Aortic smooth muscle cell (primary cell): ENCODE measurements at places on chromosomes 1 and 21. TPM values are rescaled to one million over a fixed set of nuclear protein-coding genes. Genes with fewer than 3 reads are reported as not detected.

The OXCT2 gene
- total RNA-seq = 0.99 and 5.4 TPM in 2 replicates

The CTSK gene
- 139 and 237 TPM in 2 replicates for total RNA-seq

The KRTAP12-2 gene
- total RNA-seq = not detected in 2 replicates

The SPATA17 gene
- 0.93 and 1.5 TPM in 2 replicates for total RNA-seq

The LEMD1 gene
- not detected in 2 replicates for total RNA-seq

The MARK1 gene
- total RNA-seq = 1.3 and 2.1 TPM in 2 replicates

The OPTC gene
- total RNA-seq = not detected in 2 replicates

The PDZK1IP1 gene
- total RNA-seq = not detected in 2 replicates

The AMY2B gene
- 10.0 and 10.6 TPM in 2 replicates for total RNA-seq

The CFAP107 gene
- total RNA-seq = not detected in 2 replicates

The ANGPTL3 gene
- not detected in 2 replicates for total RNA-seq

The MANEAL gene
- 0.99 and 2.2 TPM in 2 replicates for total RNA-seq

The CFAP126 gene
- total RNA-seq = not detected in 2 replicates

The SLC30A7 gene
- 28.4 and 33.4 TPM in 2 replicates for total RNA-seq

The PPIAL4G gene
- 0.06 TPM in 1 of 2 replicates, not detected in the other for total RNA-seq

The SPTA1 gene
- under 0.01 and 0.12 TPM in 2 replicates for total RNA-seq

The RXRG gene
- total RNA-seq = 0.13 TPM in 1 of 2 replicates, not detected in the other

The NRDC gene
- total RNA-seq = 64.2 and 74.0 TPM in 2 replicates

The SYCP1 gene
- total RNA-seq = not detected in 2 replicates

The KCNA3 gene
- total RNA-seq = not detected in 2 replicates

The YTHDF2 gene
- 44.1 and 45.8 TPM in 2 replicates for total RNA-seq

The GJA4 gene
- total RNA-seq = 1.1 and 1.6 TPM in 2 replicates

The HRNR gene
- not detected in 2 replicates for total RNA-seq

The RAP1GAP gene
- under 0.01 TPM in 1 of 2 replicates, not detected in the other for total RNA-seq

The FMO5 gene
- 1.3 and 2.4 TPM in 2 replicates for total RNA-seq
